ENCODE measurements at places on chromosomes 4 and X.
A peak's percentile ranks its signal among the peaks of the same experiment; 100 is the strongest.

GRCh38 chr4:142278171-142278570, 567.9 kb downstream of the INPP4B start:
- no peak for DNase-seq

DNA sequence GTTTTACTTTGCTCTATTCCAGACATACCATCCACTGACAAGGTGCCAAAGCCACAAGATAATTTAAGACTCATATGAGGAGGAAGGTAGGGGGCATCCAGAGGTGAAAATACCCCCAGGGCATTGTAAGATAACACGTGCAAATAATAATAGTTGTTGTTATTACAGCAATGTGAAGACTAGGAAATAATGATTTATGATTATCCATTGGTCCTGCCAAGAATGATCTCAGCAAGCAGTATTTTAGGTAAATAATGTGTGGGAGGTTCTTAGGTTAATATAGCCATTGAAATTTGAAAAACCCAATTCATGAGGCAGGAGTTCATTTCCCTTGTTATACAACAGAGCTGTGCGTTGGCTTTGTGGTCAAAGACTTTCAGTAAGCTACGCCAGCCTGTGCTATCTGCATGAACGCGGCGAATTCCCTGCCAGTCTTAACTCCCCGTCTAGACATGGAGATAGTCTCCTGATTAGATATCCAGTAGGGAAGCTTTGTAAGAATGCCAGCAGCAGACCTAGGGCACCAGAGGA, 47.2 kb upstream of the MXRA5 start:
- DNase-seq: no peak

- DNase-seq: peak; percentile 19
These were observed 6.3 kb upstream of the SORCS2 start for GRCh38 chr4:7186031-7186430.

- DNase-seq: no peak
These were observed 217.6 kb downstream of the KCTD8 start for GRCh38 chr4:44231006-44231405.

DNA sequence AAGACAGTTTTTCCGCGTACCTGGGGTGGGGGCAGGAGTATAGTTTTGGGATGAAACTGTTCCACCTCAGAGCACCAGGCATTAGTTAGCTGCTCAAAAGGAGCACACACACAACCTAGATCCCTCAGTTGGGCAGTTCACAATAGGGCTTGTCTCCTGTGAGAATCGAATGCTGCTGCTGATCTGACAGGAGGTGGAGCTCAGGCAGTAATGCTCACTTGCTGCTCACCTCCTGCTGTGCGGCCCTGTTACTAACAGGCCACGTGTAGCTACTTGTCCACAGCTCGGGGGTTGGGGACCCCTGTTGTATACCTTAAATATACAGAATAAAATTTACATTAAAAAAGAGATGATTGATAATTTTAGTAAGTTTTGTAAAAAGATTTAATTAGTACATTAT, 191.5 kb downstream of the SLC7A11 start:
- no peak for DNase-seq

DNA sequence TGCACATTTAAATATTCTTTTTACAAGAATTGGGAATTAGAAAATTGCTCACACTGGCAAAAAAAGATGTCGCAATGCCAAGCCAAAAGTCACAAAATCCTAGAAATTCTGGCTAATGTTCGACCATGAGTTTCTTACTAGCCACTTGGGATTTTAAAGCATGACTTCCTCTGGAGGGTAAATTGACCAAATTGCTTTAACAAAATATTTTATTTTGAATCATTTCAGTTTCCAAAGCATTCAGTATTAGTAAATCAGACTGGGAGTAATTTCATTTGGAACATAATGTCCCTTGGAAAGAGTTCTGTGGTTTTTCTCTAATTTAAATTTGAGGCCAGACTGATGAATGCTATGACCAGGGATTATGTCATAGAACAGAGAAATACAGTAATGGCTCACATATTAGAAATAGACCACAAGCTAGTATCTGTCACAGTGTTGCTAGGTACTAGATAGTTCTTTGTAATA, 7.6 kb upstream of the CXCL5 start:
- no peak for DNase-seq

GRCh38 chr4:94545296-94545695, 93.6 kb downstream of the PDLIM5 start:
- no peak for DNase-seq

GRCh38 chr4:52780206-52780605, 29.0 kb upstream of the ERVMER34-1 start:
- DNase-seq: no peak

DNA sequence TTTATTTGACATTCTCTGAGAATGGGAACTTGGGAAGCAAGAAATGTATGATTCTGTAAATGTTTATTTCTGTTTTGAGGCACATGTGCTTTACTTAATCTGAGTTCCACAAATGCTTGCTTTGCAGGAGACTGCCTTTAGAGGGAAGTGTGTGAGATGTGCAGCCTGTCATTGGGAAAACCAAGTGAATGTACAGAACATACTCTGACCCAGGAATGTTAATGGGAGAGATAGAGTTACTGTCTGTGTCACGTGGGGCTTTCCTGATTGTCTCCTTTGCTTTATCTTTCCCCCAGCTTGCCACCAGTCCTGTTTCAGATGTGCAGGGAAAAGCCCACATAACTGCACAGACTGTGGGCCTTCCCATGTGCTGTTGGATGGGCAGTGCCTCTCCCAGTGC, 218.6 kb upstream of the ANXA3 start:
- DNase-seq: no peak

DNA sequence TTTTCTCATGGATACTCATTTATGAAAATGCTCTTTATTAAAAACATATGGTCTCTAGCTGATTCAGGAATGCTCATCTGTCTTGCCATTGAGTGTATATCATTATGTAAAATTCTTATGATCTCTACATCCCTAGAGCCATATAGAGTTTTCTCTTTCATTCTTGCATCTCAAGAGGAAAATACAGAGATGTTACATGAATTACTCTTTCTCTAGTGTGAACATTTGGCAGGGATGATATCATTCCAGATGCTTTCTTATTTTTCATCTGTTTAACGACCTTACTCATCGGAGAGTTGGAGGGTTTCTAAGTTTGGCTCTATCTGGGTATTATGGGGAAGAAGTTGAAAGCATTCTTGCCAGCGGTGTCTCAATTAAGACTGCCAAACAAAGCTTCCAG, 202.9 kb upstream of the SLC7A11 start:
- no peak for DNase-seq

GRCh38 chrX:140180585-140180984, 215.3 kb upstream of the CXorf66 start:
- DNase-seq: no peak

DNA sequence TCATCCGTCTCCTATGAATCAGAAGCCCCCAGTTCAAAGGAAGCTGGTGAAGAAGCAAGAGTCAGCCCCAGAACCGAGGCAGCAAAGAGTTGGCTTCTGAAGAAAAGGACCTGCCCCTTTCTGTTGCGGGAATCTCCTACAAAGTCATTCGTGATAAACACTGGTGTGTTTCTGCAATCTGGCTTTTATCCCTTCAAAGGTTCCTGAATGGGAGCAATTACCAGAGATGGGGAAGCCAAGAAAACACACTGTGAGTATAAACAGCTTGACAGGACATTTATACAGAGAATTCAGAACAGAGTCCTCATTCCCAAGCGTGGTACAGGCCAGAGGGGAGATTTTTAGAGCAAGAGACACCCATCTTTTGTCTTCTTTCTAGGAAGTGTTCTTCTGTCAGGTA, 226.8 kb upstream of the LNX1 start:
- no peak for DNase-seq

- DNase-seq: no peak
These were observed 1.7 kb upstream of the SRPX2 start for GRCh38 chrX:100642290-100642689.

DNA sequence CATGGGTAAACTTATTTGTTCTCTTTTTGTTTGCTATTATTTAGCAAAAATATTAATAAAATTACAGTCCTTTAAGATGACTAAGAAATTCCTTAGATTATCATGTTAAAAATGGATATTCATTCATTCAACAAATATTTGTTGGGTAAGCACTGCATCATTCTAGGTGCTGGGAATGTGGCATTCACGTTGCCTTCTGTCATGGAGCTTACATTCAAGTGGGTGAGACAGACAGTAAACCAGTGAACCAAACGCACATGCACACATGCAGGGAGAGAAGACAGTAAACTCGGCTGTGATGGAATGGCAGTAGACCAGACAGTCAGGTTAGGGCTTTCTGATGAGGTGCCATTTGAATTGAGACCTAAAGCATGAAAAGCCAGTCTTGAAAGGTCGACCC, 91.8 kb downstream of the STOX2 start:
- no peak for DNase-seq

GRCh38 chr4:47641755-47642154, 156.7 kb downstream of the ATP10D start:
- DNase-seq: no peak

- DNase-seq: no peak
These were observed 857.4 kb downstream of the FAT4 start for GRCh38 chr4:126172126-126172525.

DNA sequence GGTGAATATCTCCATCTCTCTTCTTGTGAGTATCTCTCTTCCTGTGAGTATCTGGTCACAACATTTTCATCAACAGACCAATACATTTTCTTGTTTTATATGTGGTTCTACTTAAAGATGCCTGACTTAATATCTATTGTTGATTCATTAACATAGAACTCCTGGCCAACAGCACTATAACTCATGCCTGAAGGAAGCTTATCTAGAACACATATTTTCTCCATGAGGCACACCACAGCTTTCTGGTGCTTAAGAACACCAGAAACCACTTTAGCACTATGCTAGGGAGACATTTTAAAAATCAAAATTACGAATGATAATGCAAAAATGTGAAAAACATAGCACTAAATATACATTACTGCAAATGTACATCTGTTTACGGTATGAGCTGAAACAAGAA, 190.4 kb downstream of the GABRB1 start:
- DNase-seq: no peak

- no peak for DNase-seq
These were observed 81.1 kb upstream of the NEIL3 start for GRCh38 chr4:177228599-177228998.

DNA sequence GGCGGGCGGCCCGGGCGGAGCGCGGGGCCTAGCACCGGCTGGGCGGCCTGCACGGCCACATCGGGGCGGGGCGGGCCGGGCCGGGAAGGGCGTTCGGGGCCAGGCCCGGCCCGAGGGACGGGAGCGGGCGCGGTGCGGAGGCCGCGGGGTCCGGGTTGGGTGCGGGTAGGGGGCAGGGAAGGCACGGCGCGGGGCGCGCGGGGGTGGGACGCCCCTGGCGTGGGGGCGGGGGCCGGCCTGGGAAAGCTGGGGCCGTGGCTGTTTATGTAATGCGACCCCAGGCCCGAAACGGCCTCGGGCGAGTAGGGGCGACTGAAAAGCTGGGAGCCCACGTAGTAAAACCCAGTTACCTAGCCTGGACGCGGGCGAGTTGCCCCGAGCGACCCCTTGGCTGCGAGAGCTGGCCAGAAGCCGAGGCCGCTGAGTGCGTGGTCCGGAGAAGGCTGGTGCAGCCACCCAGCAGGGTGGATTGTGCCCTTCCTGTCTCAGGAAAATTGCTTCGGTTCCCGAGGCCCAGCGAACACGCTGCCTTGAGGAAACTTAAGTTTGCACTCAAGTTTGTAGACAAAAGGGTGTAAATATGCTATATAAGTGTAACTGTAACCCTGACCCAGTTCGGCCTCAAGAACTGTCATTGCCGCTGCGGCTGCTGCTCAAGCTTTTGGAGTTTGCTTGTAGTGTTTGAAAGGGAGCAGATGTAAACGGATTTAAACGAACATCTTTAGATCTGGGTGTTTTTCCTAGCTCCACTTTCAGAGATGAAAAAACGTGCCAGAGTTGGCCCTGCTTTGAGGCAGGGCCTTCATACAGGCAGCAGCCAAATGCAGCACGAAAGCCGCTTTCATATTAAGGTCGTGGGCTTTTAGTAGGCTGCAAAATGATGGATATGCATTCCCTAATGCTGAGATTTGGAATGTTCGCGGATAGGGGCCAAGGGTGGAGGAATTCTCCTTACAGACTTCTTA, 674 bp downstream of the SEC24B start:
- no peak for DNase-seq

DNA sequence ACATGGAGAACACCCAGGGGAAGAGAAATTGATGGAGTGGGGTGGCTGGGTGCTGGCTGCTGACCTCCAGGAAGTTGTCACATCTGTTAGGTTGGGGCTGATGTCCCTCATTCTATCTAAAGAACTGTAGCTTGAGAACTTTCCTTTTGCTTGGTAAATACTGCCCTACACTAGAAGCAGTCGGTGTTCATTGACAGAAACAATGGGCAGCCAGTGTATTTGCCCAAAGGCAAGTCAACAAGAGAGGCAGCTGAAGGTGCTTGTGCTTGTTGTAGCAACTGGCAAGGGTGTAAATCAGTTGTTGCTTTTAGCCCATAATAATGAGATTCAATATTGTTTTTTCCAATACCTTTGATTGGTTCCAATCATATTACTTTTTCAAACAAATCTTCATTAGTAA, 956 bp downstream of the TMEM154 start:
- DNase-seq: no peak

DNA sequence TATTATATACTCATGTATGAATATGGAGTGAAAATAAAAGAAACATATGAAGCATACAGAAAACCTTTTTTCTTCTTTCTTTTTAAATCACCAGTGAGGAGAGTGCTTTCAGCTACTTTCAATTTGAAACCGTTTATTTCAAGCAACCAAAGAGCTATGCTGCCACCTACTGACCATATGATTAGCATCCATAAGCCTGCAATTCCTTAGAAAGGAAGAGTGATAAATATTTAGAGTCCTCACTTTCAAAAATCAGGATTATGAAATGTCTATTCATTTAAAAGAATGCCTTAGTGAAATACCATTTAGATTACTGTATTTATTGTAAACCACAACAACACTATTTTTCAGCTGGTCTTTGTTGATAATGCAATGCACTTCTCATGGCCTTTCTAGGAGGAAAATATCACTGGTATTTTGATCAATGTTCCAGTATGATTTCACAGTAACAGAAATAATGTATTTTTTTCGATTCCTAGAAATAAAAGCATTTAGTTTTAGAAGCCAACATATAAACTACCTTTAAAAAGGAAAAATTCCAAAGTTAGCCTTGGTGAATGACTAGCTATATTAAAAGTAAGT, 667.6 kb downstream of the PCDH18 start:
- DNase-seq: no peak

DNA sequence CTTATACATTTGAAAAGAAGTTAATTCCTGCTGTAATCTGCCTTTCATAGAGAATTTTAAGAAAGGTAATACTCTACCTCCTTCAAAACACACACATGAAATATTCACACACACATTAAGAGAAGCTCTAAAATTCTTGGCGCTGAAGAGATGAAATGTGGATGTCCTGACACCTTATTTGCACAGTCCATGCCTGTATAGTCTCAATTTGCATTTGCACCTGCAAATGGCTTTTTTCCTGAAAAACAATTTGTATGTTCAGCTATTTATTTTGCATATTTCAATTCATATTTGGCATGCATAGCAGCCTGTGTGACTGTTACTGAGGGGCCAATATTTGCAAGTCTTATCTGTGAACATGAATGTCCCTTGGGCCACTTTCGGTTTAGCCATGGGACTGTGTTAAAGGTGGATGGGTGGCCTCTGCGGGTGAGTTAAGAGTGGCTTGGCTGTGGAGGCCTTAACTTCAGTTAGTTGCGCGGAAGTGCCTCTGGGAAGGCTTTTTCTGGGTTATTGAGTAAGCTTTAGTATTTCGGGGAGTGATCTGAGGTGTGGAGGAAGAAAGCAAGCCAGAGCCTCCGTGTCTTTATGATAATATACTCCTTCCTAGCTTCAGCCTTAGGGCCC, 443.3 kb upstream of the FAT1 start:
- DNase-seq: no peak

All from NCI-H187 (cell line).